ENCODE measurements at places on chromosomes 11 and 22.

DNA sequence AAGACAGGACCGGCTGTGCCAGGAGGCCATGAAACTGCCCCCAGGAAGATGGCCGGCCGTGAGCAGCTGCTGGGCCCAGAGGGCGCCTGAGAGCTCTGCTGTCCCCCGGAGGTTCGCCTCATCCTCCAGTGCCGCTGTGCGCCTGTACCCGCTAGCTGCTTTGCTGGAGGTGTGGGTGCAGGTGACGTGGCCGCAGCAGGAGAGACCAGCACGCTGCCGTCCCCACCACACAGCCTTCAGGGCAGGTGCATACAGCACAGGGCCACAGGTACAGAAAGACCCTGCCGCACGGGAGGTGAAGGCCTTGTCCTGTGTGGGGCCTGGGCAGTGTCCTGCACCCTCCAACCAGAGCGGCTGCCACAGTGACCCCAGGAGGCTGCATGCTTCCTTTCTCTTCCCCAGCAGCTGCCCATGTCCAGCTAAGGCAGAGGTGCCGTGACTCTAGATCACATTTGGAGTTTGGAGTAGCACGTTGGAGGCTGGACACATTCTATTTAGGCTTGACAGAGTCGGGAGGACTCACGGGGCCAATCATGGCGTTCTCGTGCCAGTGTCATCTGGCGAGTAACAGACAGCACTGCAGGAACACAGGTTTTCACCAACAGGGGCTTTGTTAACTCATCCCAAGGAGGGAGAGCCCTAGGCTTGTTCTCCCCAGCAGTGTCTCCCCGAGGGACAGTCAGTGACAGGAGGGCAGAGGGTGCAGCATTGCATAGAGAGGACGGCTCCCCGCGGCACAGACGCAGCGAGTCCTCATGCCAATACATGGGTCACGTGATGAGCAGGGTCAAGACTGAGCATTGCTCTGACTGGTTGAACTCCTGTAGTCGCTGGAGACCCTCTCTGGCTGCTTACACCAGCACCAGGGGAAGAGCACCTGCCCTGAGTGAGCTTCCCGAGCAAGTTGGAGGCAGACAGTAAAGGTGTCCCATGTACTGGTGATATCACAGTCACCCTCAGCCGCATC, 18.7 kb upstream of the PANX2 start:
- DNase-seq, result no peak

GRCh38 chr11:60389279-60389910, 6.9 kb upstream of the MS4A14 start:
- DNase-seq, result no peak

DNA sequence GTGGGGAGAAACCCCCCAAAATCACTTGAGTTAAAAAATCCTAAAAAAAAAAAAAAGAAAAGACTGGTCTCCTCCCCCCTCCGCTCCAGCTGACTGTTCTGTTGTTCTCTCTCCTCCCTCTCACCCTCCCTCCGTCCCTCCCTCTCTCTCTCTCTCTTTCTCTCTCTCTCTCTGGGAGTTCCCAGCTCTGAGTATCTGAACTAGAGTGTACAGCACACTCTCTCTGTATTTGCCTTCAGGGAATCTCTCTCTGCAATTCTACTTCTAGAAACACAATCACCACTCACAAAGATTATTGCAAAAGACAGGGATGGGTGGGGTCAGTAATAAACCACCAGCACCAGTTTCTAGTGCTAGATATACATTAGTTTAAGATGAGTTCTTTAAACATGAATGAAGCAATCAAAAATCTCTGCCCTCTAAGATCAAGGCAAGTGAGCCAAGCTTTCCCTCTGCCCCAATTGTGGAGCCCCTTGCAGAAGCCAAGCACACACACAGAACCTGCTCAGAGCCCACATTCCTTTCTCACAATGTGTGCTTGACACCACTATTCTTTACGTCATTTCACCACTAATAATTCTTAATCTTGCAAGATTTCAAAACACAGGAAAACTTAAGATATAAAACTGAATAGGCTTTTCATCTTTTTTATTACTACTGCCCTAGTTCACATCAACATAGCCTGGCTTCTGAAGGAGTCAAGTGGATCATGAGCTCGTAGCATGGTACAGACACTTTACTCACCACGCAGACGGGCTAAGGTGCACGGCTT, 133.5 kb downstream of the RBFOX2 start:
- no peak for DNase-seq

- DNase-seq, result no peak
Observed at GRCh38 chr11:65301491-65302329, 13.0 kb upstream of the CDC42EP2 start.

DNA sequence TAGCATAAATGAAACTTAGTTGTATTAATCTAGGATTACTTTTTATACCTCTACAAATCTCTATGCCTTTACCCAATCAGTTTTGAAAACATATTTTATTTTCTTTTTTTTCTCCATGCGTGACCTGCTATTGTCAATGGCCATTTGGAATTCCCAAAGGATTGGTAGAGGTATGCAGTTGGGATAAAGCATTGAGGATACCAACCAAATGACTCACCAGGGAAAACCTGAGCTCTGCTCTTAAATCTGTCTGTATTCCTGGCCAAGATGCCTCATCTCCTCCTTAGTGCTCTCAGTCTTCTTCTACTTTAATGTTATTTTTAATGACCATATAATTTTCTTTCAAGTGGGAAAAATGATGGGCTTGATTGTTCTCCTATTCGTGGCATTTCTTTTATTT, 61.9 kb downstream of the EHF start:
- DNase-seq, result no peak

DNA sequence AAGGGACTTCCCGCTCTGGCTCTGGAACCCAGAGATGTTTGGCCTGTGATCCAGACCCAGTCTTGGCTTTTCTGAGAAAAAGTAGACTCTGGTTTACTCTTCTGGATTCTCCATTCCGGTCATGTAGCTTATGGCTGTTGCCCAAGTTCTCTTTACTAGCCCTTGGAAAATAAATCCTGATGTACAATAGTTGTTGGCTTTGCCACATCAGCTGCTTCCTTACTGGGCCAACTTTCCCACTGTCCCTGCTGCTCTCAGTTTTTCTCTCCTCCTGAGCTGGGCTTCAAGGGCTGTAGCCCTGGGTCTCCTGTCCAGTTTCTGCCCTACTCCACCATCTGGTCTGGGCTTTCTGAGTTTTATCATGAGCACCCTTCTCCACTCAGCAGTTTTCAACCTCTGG, 12.5 kb downstream of the PATZ1 start:
- DNase-seq, result no peak

- no peak for DNase-seq
Observed at GRCh38 chr22:17483688-17484372, 79.5 kb upstream of the SLC25A18 start.

DNA sequence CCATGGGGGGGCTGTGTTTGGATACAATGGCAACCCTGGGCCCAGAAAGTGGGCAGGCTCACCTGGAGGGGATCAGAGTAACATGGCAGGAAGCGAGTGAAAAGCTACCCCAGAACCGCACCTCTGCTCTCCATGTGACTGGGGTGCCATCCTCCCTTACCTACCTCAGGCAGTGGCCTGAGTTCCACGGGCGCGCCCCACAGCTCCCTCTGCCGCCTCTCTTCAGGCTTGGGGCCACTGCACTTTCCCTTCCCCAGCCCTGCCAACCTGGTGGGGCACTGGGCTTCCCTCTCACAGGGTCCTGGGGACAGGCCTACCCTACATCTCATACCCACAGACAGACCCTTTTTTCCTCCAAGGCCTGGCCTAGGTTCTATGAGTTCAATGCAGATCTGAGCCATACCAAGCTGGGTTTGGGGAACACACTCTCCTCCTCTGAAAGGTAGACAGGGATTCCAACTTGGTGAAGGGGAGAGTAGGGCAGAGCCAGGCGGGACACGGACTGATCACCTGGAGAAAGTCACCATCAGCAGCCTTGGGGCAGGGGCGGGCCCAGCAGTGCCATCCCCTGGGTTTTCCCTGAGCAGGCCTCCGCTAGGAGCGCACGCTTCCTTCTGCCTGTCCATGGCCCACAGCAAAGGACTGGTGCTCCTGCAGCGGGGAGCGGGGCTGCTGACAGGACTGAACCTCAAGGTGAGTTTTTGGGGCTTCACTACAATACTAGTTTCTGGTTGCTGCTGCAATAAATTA, 7.1 kb downstream of the GALR3 start:
- no peak for DNase-seq

- no peak for DNase-seq
Observed at GRCh38 chr11:110074499-110074898, 18.7 kb upstream of the ZC3H12C start.

DNA sequence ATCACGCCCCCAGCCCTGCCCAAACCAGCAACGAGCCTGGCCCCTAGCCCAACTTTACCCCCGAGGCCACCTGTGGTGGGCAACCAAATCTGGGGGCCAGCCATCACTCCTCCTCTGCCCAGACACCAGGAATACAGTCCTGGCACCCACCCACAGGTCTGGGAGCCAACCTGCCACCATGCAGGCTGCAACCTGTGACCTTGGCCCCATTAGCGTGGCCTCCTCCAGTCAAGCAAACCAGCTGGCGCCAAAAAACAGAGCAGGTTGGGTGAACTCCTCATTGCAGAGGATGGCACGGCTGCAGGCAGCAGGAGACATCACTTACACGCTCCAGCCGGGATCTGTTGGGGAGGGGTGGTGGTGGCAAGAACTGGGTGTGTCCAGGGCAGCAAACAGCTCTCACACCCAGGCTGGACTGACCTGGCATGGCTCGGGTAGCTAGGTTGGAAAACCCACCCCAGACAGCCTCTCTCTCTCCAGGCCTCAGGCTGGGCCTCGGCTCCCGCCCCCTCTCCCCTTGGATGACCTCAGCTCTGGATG, 65.5 kb upstream of the TCF20 start:
- DNase-seq, result no peak

GRCh38 chr11:62401356-62401755, 17.5 kb upstream of the SCGB1A1 start:
- no peak for DNase-seq

- no peak for DNase-seq
Observed at GRCh38 chr11:61539006-61539405, 30.5 kb downstream of the LRRC10B start.

GRCh38 chr11:11669233-11669846, 47.5 kb upstream of the GALNT18 start:
- no peak for DNase-seq

GRCh38 chr22:22714600-22715335, 70.4 kb downstream of the GGTLC2 start:
- no peak for DNase-seq

Data from activated naive CD4-positive, alpha-beta T cell (primary cell).